Left renal cortex interstitium (tissue), 4 donors: ENCODE measurements at places on chromosomes 12 and 14.

- no peak for DNase-seq
Measured at GRCh38 chr14:88983755-88984154, 159.3 kb downstream of the TTC8 start.

GRCh38 chr14:52299692-52300278 is 14.3 kb upstream of the PTGER2 start:
- peak; percentile 23 for DNase-seq

DNA sequence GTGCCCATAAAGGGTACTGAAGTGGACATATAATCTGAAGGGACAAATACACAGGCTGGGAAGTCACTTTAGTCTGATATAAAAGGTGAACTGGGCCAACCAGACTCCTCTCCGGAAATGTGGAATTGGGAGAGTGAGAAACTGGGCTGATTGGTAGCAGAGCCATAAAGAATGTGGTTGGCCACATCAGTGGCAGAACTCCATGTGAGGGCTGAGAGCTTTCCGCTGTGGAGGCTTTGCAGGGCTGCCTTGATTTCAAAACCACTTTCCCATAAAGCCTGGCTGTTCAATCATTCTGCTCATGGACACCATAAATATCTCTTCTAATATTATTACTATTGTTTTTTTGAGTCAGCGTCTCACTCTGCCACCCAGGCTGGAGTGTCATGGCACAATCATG is 220.3 kb downstream of the MON2 start:
- DNase-seq: no peak

GRCh38 chr14:21352587-21352986 is 31.2 kb downstream of the SUPT16H start:
- DNase-seq: no peak

DNA sequence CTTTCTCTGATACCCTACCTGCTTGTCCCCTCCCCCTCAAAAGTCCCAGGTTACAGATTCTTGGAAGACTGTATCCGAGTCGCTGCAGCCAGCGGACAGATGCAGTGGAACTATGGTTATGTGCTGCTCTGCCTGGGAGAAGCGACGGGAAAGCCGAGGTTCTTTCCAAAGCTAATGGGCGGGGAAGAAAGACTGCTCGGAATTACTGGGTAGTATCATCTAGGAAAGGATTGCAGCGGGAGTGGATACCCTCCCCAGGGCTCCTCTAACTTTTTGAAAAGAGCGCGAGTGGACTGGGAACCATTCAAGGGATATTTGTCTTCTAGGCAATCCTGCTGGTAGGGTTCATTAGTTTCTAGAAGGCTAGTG is 1.4 kb downstream of the PTHLH start:
- DNase-seq: no peak

- DNase-seq: no peak
Measured at GRCh38 chr14:63375769-63376168, 57.0 kb upstream of the GPHB5 start.

GRCh38 chr12:14716848-14717444 is 20.5 kb upstream of the GUCY2C start:
- no peak for DNase-seq

- no peak for DNase-seq
Measured at GRCh38 chr12:116545144-116545543, 14.0 kb upstream of the MAP1LC3B2 start.
